Dermis microvascular lymphatic vessel endothelial cell (primary cell): ENCODE measurements at places on chromosomes 12 and 14.

DNA sequence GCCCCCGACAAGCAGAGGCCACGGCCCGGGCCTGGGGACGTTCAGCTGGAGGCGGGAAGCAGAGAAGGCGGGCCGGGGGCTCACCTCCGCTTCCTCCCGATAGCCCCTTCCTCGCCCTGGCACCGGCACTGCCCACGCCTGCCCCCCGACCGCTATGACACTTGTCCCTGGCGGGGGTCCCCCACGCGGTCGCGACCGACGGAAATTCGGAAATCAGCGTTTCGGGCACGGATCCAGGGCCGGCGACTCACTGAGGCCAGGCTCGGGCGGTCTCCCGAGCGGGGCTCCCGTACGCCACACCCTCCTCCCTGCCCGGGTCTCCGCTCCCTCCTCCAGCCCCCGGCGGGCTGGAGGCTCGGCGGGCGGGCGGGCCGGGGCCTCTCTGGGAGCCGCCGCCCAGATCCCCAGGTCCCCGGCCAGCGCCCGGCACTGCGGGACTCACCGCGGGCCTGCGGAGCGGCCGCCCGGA, 581 bp downstream of the PITPNM2 start:
- peak; percentile 35 for DNase-seq

DNA sequence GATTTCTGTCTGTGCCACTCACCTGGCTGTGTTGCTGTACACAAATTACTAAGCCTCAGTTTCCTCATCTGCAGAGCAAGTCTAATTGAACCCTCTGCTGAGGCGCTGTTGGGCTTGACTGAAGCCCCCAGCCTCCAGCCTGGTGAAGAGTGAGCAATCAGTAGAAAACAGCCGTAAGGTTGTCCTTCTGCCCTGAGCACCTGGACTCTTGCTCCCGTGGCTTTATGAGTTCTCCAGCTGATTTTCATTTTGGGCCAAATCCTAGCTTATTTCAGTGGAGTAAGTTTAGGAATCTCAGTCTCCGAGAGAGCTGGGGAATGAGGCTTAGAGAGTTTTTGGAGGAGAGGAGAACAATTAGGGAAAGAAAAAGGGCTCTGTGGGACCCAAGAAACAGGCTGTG, 133.9 kb upstream of the EVL start:
- no peak for DNase-seq

DNA sequence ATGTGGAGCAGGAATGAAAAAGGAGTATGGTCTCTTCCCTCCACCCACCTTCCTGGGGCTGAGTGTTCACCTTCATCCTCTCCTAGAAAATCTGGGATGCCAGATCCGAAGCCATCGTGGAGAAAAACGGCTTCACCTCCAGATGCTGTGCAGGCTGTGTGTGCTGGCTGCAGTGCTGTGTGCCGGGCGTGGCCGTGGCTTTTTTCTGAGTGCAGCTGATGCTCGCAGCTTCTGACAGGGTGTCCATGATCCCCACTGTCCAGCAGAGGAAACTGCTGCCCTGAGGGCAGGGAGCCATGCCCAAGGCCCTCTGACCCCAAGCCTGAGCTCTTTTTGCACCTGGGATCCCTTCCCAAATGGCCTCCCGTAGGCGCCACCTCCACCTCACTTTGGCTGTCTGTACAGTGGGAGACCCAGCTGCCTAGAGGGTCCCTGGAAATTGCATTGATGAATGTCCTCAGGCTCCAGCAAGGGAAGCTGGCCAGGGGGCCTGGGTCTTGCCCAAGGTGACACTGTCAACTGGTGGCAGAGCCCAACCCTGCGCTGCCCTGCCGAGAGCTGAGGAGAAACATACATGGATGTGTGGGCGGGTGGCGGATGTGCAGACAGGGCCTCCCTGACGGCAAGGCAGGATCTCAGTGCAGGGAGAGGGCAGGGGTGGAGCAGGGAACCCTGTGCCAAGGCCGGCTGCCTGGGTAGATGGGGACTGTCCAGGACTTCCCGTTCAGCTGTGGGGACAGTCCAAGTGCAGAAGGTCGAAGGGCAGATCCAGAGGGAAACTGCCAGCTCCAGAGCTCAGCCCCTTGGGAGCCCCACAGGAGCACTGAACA, 53.3 kb downstream of the BEGAIN start:
- no peak for DNase-seq

GRCh38 chr12:22709292-22709691, 84.3 kb downstream of the ETNK1 start:
- peak; percentile 16 for DNase-seq

DNA sequence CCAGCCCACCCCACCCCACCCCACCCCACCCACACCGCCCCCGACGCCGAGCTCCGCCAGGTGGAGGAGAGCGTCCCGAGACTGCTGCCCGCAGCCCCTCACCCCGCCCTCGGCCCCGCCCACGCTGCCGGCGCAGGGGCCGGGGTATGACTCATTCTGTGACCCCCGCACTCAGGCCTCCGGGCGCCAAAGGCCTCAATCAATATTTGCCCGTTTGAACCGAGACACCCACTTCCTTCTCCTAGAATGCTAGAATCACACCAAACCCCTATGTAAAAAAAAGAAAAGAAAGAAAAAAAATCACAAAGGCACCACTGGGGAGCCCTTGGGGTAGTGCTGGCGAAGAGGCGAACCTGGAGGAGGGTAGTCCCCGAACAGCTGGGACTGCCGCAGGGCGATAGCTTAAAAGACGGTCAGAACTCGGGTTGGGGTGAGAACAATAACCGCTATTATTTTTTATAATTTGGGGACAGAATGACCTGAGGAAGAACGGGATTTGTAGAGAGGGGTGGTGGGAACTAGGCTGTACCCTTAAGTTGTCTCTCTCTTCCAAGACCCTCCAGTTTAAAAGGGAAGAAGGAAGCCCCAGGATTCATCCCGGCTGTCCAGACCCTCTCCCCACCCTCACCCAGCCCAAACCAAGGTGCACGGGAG, 894 bp downstream of the KRT8 start:
- DNase-seq, result peak; percentile 67

DNA sequence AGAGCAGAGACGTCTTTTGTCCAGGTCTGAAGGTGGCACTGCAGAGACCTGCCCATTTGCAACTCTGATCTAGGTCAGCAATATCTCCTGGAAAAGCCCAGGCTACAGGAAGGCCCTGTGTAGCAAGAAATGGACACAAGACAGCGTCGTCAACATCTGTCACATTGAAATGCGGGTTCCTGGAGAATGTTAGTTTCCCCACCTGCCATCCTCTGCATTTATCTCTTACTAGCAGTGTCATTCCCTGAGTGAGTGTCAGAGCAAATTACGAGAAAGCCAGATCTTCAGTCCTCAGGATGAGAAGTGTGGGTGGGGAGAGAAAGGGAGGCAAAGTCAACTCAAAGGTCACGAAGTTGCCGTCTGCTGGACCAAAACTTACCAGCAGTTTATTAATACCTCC, 27.4 kb upstream of the FLVCR2 start:
- DNase-seq, result no peak
